ENCODE measurements at places on chromosomes 16 and 17.

DNA sequence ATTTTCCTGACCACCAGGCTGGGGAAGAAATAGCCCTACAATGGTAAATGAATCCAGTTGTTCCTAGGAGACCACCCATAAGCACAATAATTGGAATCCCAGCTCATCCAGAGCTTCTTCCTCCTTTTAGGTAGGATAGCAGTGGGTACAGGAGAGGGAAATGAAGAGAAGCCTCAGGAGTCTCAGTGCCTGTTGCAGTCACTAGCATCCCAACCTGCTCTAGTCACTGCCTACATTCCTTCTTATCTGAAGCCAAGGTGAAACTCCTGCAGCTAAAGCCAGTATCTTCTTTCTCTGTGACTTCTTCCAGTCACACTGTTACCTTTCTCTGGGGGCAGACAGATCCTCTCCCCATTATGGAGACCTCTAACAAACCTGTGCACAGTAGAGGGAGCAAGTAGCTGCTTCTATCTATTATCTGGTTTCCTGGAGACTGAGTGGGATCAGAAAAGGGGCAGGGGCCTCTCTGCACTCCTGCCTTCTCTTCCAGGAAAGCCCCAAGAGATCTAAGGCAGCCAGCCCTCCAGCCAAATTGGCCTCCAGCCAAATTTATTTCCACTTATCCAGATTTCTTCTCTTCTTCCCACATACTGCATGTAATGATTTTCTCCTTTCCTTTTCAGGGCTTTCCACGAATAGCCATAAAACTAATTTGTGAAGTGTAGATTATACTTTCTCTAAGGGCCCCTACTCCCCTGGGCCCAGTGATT, 85.5 kb downstream of the SSH2 start:
- H3K36me3 ChIP-seq = no peaks in the 10 kb centered on the region
- no peaks in the 10 kb centered on the region for H3K4me1 ChIP-seq
- DNase-seq = no peak
- no peaks in the 10 kb centered on the region for H3K27me3 ChIP-seq
- no peak overlapping the region for H3K4me3 ChIP-seq
- H3K27ac ChIP-seq = no peak overlapping the region

DNA sequence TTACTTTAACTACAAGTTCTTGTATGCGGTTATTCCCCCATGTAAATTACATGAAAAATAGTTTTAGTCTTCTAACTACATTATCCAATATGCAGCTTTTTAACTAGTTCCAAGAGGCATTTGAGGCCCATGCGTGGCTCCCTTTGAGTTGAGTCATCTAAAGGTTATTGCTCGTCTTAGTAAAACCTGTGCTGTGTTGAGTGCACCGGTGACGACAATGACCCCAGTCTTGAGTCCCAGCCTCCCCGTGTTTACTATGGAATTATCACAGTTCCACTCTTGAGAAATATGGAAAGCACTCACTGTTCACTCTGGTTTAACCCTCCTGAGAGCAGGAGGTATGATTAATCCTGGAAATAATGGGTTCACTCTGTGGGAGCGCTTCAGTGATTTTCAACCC, 119.2 kb downstream of the PITPNC1 start:
- H3K4me3 ChIP-seq = no peak overlapping the region
- no peak for DNase-seq
- H3K4me1 ChIP-seq = peaks cover under 1% of the 10 kb centered on the region
- H3K27ac ChIP-seq = no peak overlapping the region

DNA sequence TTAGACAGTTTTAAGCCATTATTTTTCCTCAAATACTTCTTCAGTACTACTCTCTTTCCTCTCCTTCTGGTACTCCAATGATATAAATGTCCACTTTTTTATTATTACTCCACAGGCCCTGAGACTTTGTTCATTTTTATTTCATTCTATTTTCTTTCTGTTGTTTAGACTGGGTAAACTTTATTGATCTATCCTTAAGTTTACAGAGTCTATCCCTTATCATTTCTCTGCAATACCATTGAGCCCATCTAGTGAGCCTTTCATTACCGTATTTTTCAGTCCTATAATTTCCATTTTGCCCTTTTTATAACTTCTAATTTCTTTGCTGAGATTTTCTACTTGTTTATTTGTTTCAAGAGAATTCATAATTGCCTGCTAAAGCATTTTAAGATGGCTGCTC, 193.7 kb downstream of the TOX3 start:
- peaks cover 2% of the 10 kb centered on the region for H3K4me1 ChIP-seq
- H3K4me3 ChIP-seq = no peak overlapping the region
- no peaks in the 10 kb centered on the region for H3K27me3 ChIP-seq
- H3K36me3 ChIP-seq = no peaks in the 10 kb centered on the region

- H3K36me3 ChIP-seq = no peaks in the 10 kb centered on the region
- no peak for DNase-seq
- H3K27ac ChIP-seq = no peak overlapping the region
- no peaks in the 10 kb centered on the region for H3K27me3 ChIP-seq
- H3K4me1 ChIP-seq = no peaks in the 10 kb centered on the region
Observed at GRCh38 chr16:56513972-56514371, 5.9 kb downstream of the BBS2 start.

GRCh38 chr17:65730711-65731169, 169.3 kb upstream of the AXIN2 start:
- DNase-seq = no peak
- no peaks in the 10 kb centered on the region for H3K36me3 ChIP-seq
- H3K27ac ChIP-seq = no peak overlapping the region
- no peaks in the 10 kb centered on the region for H3K27me3 ChIP-seq

DNA sequence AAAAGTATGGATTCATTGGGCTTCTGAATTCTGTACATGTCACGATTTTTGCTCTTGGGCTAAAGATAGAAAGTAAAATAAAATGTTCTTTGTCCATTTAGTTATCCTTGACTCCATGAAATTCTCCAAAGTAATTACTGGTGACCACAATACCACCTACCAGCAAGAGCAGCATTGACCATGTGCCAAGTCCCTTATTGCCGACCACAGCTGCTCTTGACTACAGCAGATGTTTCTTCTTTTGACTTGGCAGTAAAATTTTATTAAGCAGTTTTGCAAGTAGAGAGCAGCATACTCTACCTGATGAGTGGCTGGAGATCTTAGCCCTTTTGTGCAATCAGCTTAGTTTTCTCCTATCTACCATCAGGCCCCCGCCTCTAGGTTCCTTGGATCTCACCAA, 152.2 kb upstream of the TBX2 start:
- H3K4me3 ChIP-seq = no peak overlapping the region
- no peaks in the 10 kb centered on the region for H3K36me3 ChIP-seq
- 0 out of 2 replicates have a peak, but pooled peaks cover 2% of the 10 kb centered on the region for H3K4me1 ChIP-seq
- DNase-seq = no peak
- no peaks in the 10 kb centered on the region for H3K27me3 ChIP-seq

DNA sequence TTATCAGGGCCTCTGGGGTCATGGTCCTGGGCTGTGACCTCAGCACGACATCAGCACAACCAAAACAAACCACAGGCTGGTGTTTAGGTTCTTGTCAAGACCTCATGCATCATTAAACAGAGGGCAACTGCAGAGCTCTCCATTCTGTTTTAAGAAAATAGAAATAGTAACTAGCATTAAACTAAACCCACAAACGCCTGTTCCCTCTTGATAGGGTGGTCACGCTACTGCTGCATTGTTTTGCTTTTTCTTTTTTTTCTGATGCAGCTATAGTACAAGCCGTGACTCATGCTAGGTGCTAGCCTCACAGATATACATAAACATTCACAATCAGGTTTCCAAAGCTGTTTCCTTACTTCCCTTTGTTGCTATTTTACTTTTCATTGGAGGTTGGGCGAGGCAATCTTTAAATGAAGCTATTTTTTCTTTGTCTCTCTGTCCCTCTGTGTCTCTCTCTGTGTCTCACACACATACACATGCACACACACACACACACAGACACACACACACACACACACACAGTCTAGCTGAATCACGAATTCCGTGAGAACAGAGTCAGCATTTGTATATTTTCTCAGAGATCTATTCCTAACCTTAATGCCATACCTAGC, 310.3 kb downstream of the CDH13 start:
- no peaks in the 10 kb centered on the region for H3K27me3 ChIP-seq
- H3K27ac ChIP-seq = no peak overlapping the region
- H3K36me3 ChIP-seq = no peaks in the 10 kb centered on the region

GRCh38 chr16:80948886-80949493, 57.7 kb downstream of the CMC2 start:
- no peak overlapping the region for H3K27ac ChIP-seq
- no peak overlapping the region for H3K4me3 ChIP-seq
- no peaks in the 10 kb centered on the region for H3K36me3 ChIP-seq
- H3K4me1 ChIP-seq = no peaks in the 10 kb centered on the region
- no peaks in the 10 kb centered on the region for H3K27me3 ChIP-seq

DNA sequence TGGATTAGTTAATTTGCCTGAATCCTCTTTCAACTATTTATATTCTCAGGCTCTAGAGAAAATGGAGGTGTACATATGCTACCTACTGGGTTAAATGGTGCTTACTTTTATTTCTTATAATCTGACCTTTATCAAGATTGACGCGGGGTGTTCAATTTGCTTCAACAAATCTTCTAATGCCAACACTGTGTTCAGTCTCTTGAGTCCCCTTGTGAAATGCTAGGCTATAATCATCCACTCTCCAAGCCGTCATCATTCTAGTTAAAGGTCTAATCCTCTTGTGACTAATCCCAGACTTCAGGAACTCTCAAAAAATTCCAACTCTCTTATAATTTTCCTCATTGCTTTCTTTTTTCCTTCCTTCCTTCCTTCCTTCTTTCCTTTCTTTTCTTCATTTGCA, 1396.2 kb downstream of the CDH8 start:
- no peak overlapping the region for H3K4me3 ChIP-seq
- DNase-seq = no peak
- H3K36me3 ChIP-seq = no peaks in the 10 kb centered on the region
- H3K4me1 ChIP-seq = peaks cover 3% of the 10 kb centered on the region

DNA sequence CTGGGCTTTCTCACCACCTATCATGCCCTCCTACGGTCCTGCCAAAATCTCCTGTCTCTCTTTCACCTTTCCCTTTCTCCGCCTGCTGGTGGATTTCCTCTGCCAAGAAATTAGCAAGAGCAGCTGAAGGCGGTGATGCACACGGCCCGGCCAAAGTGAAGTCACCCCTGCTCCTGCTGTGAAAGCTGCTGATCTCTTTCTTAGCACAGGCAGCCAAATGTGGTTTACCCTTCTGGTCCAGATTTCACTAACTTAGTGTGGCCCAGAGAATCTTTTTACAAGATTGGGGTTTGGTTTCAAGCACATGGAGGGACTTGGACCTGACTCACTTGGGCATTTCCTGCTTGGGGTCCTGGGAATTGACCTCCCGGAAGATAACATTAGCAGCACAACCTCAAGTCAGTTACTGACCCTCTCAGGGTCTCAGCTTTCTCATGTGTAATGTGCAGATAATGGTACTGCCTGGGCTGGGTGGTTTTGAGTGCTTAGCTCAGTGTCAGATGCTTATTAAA, 155.7 kb downstream of the SOCS1 start:
- DNase-seq = peak; percentile 27
- H3K36me3 ChIP-seq = no peaks in the 10 kb centered on the region
- H3K4me3 ChIP-seq = no peak overlapping the region
- H3K4me1 ChIP-seq = no peaks in the 10 kb centered on the region
- H3K27me3 ChIP-seq = no peaks in the 10 kb centered on the region

- peaks cover 3% of the 10 kb centered on the region for H3K4me1 ChIP-seq
- no peaks in the 10 kb centered on the region for H3K27me3 ChIP-seq
- H3K36me3 ChIP-seq = no peaks in the 10 kb centered on the region
- H3K4me3 ChIP-seq = no peak overlapping the region
Observed at GRCh38 chr17:81442791-81443190, 47.5 kb downstream of the BAHCC1 start.

DNA sequence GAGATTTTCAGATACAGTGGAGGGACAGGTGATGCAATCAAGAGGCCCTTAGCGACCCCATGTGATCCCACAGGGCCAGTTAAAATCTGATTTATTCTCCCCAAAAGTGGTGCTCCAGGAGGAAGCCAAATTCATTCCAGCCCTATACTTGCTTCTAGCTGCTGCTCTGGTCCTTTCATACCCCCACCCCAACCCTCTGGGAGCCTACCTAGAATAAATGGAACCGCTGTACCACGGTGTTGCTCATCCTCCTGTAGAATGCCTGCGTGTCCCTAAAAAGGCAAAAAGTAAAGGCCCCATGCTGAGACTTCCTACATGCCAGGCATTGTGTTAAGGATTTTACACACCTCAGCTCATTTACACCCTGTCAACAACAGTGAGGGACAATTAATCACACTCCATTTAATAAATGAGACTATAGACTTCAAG, 2.0 kb upstream of the RASL10B start:
- DNase-seq = no peak
- H3K4me1 ChIP-seq = peaks cover 6% of the 10 kb centered on the region
- no peak overlapping the region for H3K4me3 ChIP-seq
- no peak overlapping the region for H3K27ac ChIP-seq
- no peaks in the 10 kb centered on the region for H3K27me3 ChIP-seq
- H3K36me3 ChIP-seq = no peaks in the 10 kb centered on the region

DNA sequence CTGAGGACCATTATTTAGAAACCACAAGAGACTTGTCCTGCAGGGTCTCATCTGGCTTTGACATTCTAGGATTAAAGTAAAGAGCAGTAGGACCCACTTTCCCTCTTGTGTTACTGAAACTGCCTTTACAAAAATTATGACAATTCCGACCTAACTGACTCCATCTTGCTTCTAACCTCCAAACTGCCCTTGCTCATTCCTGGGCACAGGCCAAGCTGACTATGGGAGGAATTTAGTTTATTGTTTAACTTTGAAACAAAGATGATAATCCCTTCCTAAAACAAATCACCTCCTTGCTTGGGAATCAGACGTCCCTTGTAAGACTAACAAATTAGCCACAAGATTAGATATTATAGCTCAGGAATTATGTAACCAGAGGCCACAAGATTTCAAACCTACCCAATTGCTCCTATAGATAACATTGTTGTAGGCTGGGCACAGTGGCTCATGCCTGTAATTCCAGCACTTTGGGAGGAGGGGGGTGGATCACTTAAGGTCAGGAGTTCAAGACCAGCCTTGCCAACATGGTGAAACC, 87.0 kb upstream of the FBXO47 start:
- no peak for DNase-seq
- no peak overlapping the region for H3K4me3 ChIP-seq
- no peaks in the 10 kb centered on the region for H3K27me3 ChIP-seq
- H3K27ac ChIP-seq = no peak overlapping the region
- no peaks in the 10 kb centered on the region for H3K36me3 ChIP-seq

GRCh38 chr17:9427465-9428315, 147.9 kb downstream of the STX8 start:
- DNase-seq = no peak
- no peaks in the 10 kb centered on the region for H3K27me3 ChIP-seq
- no peak overlapping the region for H3K27ac ChIP-seq
- H3K4me1 ChIP-seq = peaks cover 3% of the 10 kb centered on the region
- H3K36me3 ChIP-seq = no peaks in the 10 kb centered on the region
- no peak overlapping the region for H3K4me3 ChIP-seq

Measured in iPS DF 6.9 (cell line).